ENCODE measurements at places on chromosomes 7 and 10. TPM values are rescaled to one million over a fixed set of nuclear protein-coding genes. Genes with fewer than 3 reads are reported as not detected.

ANKRD7 gene
- 0.63 TPM for polyA plus RNA-seq

C10orf143 gene
- polyA plus RNA-seq = 1.6 TPM

ANKRD61 gene
- 0.49 TPM for polyA plus RNA-seq

DNA sequence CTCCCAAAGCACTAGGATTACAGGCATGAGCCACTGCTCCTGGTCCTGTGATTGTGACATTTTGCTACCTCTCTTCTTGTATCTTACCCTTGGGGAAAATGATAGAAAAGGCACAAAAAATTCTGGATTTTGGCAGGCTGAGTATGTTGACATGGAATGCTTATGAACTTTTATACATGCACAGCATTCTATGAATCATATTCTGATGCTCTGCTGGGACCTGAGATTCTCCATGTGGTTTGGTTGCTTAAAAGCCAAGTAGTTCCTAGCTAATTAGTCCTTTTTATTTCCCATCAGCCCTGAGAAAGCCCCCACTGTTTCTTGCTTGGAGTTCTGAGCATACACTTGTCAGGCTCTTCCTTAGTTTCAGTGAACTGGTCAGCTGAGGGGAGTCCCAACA lies 8.3 kb upstream of the KAZALD1 start:
- DNase-seq = no peak

GRCh38 chr10:69562731-69563254 lies 10.4 kb downstream of the NEUROG3 start:
- DNase-seq = no peak

- peak; percentile 50 for DNase-seq
Measured at GRCh38 chr10:88525371-88526069, 57.6 kb downstream of the RNLS start.

DNA sequence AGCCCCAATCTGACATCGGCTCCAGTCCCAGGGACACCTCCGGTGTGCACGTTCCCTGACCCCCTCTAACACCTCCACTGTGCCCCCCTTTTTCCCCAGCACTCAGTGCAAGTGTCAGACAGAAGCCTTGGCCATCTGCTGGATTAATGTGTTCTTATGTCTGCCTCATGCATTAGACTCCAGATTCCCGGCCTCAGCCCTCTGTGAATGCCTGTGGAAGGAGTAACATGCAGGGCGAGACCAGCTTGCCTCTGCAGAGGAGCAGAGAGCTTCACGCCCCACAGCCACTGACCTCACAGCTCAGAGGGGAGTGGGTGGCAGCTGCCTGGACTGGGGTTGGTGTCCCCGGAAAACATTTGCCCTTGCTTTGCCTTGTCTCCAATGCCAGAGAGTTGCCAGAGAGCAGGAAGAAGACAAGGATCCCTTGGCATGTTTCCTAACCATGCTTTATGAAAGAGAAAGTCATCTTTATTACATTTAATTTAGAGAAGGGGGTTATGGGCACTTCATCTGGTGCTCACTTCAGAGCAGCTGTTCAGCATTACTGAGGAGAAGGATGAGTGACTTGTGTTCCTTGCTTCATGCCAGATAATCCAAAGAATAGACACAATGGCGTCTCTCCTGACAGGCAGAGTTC lies 91.6 kb upstream of the CXCL12 start:
- DNase-seq = no peak

- no peak for DNase-seq
Measured at GRCh38 chr7:157462419-157462771, 125.6 kb downstream of the DNAJB6 start.

DNA sequence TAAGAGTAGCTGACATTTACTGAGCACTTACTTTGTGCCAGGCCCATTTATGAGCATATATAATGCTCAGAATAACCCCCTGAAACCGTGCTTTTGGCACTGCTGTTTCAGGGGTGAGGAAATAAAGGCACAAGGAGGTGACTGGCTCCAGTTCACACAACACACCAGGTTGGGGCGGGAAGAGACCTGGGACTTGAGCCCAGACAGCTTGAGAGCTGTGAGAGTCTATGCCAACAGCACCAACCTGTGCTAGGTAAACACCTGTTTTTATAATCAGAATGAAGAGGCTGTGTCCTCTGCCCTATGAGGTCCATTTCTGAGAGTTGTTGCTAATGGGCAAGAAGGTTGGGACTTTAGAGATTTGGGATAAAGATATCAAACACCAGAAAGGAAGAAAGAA lies 8.8 kb upstream of the AZGP1 start:
- no peak for DNase-seq

DNA sequence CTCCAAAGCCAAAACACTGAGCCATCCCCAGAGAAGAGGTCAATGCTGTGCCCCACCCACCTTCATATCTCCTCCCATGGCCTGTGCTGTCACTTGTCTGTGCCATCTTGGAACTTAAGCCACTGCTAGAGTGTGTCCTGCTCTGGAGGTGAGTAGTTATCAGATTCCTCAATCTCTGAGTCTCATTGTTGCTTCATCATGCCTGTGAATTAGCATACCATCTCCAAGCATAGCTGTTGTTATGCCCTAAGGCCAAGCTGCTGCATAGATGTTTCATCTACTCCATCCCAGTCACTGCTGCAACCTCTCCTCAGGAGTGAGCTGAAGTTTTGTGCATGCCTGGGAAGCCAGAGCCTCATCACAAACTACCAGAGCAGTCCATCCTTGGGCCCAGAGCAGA lies 349.0 kb downstream of the ZWINT start:
- DNase-seq = no peak

DNA sequence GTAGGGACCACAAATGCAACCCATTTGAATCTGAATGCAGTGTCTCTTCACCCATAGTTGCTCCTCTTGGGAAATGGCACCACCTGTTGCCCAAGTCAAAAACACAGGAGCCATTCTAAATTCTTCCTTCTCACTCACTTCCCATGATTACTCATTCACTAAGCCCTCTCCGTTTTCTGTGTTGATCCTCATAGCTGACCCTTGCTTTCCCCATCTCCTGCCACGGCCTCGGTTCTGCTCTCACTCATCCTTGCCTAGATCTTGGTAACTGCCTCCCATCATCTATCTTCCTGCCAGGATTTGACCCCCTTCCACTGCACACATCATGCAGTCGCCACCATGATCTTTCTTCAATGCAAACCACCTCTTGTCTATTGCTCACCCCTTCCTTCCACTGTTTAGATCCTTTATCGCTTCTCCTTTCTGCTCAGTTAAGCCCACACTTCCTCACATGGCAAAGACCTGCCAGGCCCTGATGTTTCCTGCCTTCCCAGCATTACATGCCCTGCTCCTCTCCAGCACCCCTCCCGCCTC lies 19.0 kb upstream of the CPN1 start:
- DNase-seq = peak; percentile 56

- no peak for DNase-seq
Measured at GRCh38 chr10:97427571-97428179, 1.7 kb downstream of the PGAM1 start.

- no peak for DNase-seq
Measured at GRCh38 chr10:79056736-79057391, 11.9 kb upstream of the ZMIZ1 start.

- DNase-seq = peak; percentile 60
Measured at GRCh38 chr10:57579926-57580325, 687.8 kb downstream of the IPMK start.

DNA sequence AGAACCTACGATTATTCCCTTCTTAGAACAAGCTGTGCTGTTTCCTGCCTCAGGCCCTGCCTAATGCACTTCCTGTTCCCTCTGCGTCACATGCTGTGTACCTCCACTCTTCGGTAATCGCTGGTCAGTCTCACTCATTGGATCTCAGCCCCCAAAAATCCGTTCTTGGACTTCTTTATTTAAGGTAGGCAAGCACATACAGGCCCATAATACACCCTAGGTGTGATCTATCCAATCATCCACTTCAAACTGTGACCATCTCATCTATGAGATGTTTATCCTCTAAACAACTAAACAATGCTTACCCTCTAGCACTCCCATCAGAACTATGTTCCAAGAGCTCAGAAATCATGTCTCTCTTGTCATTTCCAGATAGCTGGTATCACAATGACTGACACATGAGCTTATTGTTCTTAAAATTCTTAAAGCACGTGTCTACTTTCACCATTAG lies 83.9 kb downstream of the CADPS2 start:
- DNase-seq = no peak

DNA sequence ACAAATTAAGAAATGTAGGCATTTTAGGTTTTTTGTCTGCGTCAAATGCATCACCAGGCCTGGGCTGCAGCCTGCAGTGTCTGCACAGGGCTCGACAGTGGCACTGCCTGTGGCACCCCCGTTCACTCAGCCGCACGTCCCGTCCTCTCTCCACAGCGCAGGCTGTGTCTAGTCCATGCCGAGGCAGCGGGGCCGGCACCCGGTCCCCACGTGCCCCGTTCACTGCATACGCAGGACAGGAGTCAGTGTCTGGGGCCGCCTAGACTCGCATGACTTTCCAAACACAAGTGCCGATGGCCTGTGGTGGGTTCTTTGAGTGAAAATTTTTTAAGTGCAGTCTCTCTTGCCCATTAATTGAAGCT lies 446.4 kb downstream of the PTPRN2 start:
- no peak for DNase-seq

GRCh38 chr7:155210356-155210755 lies 87.3 kb upstream of the INSIG1 start:
- no peak for DNase-seq

- DNase-seq = no peak
Measured at GRCh38 chr7:475951-476441, 43.6 kb downstream of the PDGFA start.

- no peak for DNase-seq
Measured at GRCh38 chr10:63240807-63241206, 107.7 kb downstream of the NRBF2 start.

GRCh38 chr7:104133238-104133637 lies 74.6 kb downstream of the ORC5 start:
- no peak for DNase-seq

DNA sequence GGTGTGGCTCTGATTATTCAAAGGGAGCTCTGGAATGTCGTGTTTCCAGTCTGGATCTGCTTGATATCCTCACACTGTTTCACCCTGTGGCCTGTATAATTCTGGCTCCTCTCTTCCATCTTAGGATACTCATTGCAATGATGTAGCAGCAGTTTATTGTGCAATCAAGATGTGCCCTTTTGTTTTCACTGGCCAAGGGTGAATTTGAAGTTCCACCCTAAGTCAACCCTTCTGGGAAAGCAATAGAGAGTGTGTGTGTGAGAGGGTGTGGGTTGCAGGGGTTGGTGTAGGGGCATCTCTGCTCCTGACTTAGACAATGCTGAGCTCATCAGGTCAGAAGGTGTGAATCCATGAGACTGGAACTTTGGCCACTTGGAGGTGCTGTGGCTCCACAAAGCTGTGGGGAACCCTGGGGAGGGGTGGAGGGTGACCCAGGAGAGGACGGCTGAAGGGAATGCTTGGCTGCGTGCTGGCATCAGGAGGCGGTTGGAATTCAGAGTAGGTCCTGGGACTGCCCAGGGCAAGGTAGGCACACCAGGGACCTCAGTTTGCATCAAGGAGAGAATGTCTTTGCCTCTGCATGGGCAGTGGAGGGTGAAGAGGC lies 118.0 kb upstream of the PRSS58 start:
- no peak for DNase-seq
